ENCODE measurements at places on chromosomes 2 and 18.

GRCh38 chr18:73945130-73945792 lies 202.4 kb downstream of the FBXO15 start:
- DNase-seq, result no peak

- DNase-seq, result no peak
Observed at GRCh38 chr18:79459946-79460480, 64.3 kb downstream of the NFATC1 start.

GRCh38 chr2:25268139-25268538 lies 73.6 kb downstream of the DNMT3A start:
- no peak for DNase-seq

- DNase-seq, result no peak
Observed at GRCh38 chr2:196607073-196607472, 32.4 kb upstream of the CCDC150 start.

- peak; percentile 56 for DNase-seq
Observed at GRCh38 chr2:219247678-219248642, 2.7 kb downstream of the STK16 start.

GRCh38 chr2:115389024-115389423 lies 946.6 kb downstream of the DPP10 start:
- no peak for DNase-seq

GRCh38 chr2:207478572-207478971 lies 51.2 kb upstream of the CREB1 start:
- no peak for DNase-seq

GRCh38 chr2:229783108-229783721 lies 68.9 kb upstream of the DNER start:
- DNase-seq, result no peak

DNA sequence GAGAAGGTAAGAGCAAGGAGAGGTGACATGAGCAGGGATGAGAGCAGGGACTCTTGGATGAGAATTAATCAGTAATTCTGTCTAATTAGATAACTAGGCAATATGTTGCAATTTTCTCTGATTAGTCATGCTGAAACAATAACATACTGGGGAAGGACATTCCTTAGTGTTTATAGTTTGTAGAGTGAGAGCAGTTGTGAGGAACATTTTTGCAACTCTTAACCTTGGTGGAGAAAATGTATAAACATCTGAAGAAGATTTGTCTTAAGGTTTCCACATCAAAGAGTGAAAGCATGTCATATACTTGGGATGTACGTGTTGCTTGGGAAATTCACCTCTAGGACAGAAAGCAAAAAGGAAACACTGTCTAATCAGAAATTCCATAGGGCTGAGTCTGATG lies 955.4 kb upstream of the FANCL start:
- DNase-seq, result no peak

DNA sequence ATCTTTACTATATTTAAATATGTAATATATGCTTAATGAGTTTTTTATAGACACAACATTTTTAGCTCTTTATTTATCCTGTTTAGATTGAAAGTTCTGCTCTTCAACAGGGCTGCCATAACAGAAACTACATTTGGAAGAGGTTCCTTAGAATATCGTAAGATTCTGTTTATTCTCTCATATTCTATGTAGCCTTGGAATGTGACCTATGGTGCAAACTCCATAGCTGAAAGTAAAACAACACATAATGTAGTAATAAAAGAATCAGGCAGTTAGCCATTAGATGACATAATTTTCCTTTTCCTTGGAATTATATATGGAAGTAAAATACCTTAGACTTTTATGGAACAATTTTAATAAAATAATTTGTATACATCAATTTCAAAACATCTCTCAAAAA lies 91.3 kb downstream of the ZNF804A start:
- no peak for DNase-seq

GRCh38 chr2:19643117-19643518 lies 258.7 kb downstream of the TTC32 start:
- no peak for DNase-seq

GRCh38 chr18:72863754-72864153 lies 4.0 kb downstream of the NETO1 start:
- DNase-seq, result no peak

DNA sequence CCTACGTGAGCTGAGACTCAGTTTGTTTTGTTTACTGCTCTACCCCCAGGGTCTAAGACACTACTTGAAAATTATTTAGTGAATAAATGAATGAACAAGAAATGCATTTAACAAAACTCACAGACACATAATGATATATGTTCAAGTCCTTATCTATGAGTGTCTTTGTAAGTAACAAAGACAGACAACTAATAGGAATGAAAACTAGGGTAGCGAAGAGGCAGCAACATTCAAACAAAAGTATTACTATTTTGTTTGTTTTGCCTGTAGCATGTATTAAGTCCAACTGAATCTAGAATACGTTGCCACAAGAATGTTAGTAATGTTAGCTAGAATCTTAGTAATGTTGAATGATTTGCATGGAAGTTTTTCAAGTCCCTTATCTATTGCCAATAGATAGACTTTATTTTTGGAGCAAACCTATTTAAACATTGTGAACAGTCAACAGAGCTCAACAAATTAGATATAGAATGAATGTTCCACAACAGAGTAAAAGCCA lies 144.8 kb upstream of the VWC2L start:
- DNase-seq, result no peak

DNA sequence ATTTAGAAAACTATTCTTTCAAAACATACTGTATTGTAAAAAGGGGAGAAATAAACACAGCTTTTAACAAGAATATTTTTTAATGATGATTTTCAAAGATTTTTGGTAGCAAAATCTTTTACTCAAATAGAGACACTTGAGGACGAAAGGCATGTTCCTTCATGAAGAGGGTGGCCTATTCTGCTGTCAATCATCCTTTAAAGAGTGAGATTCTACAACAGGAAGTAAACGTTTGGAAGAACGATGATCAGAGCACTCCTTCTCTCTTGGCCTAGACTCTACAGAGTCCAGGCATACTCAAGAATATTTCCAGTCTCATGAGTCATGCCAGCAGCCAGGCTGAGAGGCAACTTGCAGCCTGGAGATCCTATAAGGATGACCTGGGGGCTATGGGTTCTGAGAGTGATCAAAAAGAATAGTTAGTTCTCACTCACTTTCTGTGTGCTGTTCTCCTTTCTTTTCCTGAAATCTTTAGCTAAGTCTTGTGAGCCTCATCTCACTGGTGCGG lies 62.4 kb upstream of the TCF4 start:
- no peak for DNase-seq

DNA sequence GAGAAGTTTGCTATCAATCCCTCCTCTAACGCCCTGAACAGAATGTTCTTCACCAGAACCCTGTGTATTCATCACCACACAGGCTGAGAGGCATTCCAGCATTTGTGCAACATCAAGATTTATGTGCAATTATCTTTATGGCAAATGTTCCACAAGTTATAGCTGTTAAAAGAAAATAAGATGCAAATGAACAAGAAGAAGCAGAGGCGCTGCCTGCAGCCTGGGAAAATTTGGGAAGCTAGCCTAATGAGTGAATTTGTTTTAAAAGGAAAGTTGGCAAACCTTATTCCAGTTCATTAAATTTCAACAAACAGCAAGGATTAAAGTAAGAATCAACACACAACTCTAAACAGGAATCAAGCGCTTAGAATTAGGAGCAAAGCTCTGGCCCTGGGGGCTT lies 5.3 kb downstream of the TPO start:
- DNase-seq, result no peak

- no peak for DNase-seq
Observed at GRCh38 chr2:15119722-15120175, 441.4 kb downstream of the NBAS start.

DNA sequence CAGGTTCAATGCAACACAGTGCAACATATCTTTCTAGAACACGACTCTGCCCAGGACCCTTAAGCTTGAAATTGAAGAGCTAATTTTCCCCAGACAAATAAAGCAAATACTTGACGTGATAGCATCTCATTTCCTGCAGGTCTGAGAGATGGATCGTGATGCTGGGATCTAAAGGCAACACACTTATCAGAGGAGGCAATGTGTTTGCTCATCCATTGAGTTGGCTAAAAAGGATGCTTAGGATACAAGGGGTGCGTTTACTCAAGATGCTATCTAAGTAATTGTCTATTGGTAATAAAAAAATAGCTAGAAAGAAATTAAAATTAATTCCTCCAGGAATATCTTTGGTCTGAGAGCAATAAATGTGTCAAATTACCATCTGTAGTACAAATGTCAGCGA lies 129.0 kb downstream of the SOCS6 start:
- no peak for DNase-seq

DNA sequence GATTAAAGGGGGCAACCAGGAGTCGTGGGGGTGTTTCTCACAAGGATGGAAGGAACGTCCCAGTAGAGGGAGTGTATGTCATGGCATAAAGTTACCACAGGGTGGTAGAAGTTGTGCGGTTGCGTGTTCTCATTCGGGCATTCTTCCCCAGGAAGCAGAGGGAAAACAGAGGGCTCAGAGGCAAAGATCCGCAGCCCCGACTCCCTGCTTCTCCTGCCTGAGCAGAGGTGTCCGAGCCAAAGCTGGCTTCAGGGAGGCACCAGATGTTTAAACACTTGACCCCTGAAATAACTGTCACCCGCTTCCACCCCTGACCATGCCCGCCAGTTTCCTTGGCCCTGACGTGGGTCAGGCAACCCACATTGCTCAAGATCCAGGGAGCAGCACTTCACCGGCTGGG lies 83.7 kb downstream of the EN1 start:
- DNase-seq, result no peak

DNA sequence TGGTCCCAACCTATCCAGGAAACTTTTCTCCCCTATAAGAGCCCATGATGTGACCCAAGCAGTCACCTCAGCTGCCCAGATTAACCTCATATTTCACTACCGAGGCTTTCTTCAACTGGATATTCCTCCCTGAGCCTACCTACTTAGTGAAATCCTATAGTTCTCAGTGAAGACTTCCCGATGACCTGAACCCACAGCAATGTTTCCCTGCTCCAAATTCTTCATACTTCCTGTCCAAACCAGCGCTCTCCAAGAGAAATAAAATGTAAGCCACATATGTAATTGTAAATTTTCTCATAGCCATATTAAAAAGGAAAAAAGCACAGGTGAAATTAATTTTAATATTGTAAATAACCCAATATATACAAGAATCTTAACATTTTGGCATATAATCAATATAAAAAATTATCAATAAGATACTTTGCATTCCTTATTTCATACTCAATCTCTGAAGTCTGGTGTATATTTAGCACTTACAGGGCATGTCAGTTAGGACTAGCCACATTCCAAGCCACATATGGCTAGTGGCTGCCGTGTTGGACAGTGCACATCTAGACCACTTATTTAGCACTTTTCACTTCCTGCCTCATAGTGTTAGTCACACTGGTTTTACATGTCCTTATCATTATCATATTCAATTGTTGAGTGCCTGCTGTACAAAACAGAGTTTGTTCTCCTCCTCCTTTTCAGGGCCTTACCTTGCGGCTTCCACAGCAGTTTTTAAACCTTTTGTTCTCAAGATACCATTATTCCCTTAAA lies 1.9 kb upstream of the STAT4 start:
- DNase-seq, result no peak

DNA sequence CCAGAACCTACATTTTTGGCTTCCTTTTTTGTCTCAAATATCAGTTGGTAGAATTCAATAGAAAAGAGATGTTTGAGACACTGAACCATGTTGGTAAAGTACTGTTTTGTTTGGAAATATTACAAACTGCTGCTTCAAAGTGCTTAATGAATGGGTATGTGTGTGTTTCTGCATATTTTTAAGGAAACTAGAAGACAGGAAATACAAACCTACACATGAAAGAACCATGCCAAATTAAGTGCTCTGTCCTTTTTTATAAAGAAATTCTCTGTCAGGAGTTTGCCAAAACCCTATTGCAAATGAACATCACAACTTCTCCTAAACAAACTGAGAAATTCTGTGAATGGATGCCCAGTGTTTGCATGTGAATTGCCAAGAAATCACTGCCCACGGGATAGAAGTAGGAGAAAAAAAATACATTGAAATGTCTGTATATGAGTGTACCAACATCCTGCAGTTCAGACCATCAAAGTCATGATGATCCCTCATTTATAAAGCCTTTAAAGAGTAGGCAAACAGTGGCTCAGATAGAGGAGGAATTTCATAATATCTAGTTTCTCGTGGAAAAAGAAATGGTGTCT lies 69.6 kb upstream of the RND3 start:
- no peak for DNase-seq

DNA sequence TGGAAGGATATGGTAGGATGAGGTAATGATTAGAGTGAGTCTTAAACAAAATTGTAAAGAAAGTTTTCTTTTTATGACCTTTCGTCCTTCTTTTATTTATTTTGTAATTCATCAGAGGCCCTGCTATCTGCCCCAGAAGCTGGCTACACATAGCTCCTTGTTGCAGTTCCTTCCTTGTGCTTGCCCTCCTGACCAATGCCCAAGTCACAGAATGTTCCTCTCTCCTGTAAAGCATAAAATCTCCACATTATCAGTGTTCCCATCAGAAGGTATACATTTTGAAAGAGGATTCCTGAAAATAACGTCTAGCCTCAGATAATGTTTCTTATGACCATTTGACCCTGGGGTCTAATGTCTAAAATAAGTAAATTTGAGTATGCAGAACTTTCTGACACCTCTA lies 78.3 kb downstream of the RND3 start:
- DNase-seq, result no peak

DNA sequence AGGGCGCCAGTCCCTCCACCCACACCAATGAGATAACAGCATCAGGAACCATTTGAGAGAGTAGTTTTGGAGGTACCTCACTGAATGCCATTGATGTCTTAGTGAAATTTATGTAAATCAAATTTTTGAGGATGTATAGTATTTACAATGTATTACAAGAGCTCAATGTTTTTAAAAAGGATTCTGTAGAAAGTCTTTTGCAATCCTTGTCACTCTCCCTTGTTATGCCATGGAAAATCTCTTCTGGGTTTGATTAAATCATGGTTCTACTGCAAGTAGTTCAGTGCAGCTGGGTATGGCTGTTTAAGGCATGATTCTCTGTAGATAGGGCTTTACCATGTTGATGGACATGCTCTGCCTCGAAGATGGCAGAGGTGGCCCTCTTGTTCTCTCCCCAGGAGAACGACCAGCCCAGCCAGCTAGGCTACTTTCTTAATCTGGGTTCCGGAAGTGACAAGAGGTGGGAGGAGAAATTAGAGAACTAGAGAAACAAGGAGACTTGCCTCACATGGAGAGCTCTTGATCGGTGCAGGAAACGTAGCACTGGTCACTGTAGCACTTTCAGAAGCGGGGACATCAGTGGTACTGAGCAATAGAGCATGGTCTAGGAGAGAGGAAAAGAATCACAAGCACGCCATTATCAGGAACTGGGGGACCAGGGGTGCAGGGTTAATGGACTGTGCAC lies 202.7 kb downstream of the CLIP4 start:
- no peak for DNase-seq

DNA sequence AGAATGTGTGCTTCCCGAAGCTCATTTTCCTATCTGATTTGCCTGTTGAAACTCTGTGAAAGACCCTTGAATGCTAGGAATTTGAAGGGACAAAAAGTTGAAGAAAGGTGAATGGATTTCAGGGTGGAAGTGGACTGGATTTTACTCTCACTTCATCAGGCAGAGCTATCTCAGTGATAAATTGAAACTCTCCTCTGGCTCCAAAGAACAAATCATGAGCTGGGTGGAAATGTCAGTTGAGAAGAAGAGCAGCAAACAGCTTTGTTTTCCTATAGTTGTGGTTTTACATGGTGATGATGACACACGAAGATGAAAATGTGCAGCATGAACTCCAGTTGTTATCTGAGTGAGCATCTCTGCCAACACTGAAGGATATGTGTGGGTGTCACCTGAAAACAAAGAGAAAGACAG lies 34.4 kb downstream of the CD28 start:
- DNase-seq, result no peak

GRCh38 chr2:46751897-46752296 lies 163.7 kb downstream of the MCFD2 start:
- DNase-seq, result no peak

- no peak for DNase-seq
Observed at GRCh38 chr2:234996941-234997270, 45.1 kb downstream of the SH3BP4 start.

- no peak for DNase-seq
Observed at GRCh38 chr2:33709951-33710350, 110.9 kb upstream of the FAM98A start.

All from stimulated activated CD8-positive, alpha-beta memory T cell treated with anti-CD3 and anti-CD28 coated beads, Interleukin-12 subunit alpha, Interleukin-12 subunit beta, amount 100 ng/mL, for 4 hours (primary cell).